ENCODE measurements at places on chromosomes 6 and 20.

DNA sequence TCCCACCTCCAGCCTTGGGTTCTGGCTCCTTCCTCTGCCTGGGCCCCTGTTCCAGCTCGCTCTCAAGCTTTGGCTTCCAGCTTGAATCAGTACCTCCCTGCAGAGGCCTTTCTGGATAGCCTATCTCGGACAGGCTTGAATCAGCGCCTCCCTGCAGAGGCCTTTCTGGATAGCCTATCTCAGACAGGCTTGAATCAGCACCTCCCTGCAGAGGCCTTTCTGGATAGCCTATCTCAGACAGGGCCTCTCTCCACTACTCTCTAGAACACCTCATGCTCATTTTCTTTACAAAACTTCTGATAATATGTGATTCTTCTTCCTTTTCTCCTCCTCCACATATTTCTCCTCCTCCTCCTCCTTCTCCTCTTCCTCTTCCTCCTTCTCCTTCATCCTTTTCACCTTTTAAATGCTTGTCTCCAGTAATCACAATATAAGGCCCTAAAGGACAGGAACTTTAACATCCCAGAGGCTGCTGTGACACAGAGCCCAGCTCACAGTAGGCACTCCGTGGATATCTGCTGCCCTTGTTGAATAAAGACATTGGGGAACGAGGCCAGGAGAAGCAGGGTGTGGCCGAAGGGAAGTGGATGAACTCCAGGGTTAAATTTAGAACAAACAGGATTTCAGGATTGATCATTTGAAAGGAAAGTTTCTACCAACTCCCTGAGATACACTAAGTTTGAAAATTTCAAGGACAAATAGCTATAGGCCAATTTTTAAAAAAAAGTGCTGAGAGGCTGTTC lies 9.3 kb upstream of the RPS6KA2 start:
- no peaks in the 10 kb centered on the region for H3K27me3 ChIP-seq
- DNase-seq, result no peak

- no peaks in the 10 kb centered on the region for H3K4me1 ChIP-seq
- no peaks in the 10 kb centered on the region for H3K27me3 ChIP-seq
- H3K36me3 ChIP-seq, result no peaks in the 10 kb centered on the region
- no peak overlapping the region for H3K4me3 ChIP-seq
These were observed 39.4 kb upstream of the ENPP4 start for GRCh38 chr6:46090115-46091079.

GRCh38 chr6:108242721-108243120 lies 18.1 kb downstream of the SNX3 start:
- no peaks in the 10 kb centered on the region for H3K27me3 ChIP-seq
- DNase-seq, result no peak

DNA sequence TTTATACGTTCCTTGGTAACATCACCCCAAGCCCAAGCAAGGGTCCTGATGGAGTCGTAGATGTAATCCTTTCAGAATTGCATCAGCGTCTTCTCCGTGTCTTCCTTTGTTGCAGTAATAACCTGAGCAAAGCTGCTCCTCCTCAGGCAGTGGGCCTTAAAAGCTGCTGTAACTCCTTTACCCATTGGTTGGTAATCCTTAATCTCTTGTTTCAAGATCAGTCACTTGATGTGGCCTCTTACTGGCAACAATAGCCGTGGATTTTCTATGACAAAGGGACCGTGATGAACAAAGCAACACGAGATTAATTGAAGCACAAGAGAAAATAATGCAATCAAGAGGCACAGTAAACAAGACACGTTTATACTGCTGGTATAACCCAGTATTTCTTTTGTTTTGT lies 44.6 kb downstream of the ALDH5A1 start:
- no peaks in the 10 kb centered on the region for H3K27me3 ChIP-seq
- no peaks in the 10 kb centered on the region for H3K36me3 ChIP-seq
- no peak for DNase-seq

DNA sequence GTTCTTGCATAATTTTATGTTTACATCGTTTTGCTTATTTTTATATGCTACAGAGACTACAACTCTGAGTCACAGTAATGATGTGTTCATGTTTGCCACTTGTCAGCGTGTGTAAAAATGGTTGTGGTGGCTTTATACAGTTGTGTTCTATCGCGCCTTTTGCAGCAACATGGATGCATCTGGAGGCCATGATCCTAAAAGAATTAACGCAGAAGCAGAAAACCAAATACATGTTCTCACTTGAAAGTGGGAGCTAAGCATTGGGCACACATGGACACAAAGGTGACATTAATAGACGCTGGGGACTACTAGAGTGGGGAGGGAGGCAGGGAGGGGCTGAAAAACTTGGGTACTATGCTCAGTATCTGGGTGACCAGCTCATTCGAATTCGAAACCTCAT lies 996 bp upstream of the SEC23B start:
- DNase-seq, result no peak
- peak overlapping the region; percentile 76 for H3K4me3 ChIP-seq
- no peaks in the 10 kb centered on the region for H3K27me3 ChIP-seq
- H3K27ac ChIP-seq, result peak overlapping the region; percentile 91

- no peaks in the 10 kb centered on the region for H3K36me3 ChIP-seq
- H3K27ac ChIP-seq, result no peak overlapping the region
- no peaks in the 10 kb centered on the region for H3K4me1 ChIP-seq
- no peaks in the 10 kb centered on the region for H3K27me3 ChIP-seq
- H3K4me3 ChIP-seq, result no peak overlapping the region
These were observed 69.8 kb downstream of the GJA1 start for GRCh38 chr6:121505284-121505683.

DNA sequence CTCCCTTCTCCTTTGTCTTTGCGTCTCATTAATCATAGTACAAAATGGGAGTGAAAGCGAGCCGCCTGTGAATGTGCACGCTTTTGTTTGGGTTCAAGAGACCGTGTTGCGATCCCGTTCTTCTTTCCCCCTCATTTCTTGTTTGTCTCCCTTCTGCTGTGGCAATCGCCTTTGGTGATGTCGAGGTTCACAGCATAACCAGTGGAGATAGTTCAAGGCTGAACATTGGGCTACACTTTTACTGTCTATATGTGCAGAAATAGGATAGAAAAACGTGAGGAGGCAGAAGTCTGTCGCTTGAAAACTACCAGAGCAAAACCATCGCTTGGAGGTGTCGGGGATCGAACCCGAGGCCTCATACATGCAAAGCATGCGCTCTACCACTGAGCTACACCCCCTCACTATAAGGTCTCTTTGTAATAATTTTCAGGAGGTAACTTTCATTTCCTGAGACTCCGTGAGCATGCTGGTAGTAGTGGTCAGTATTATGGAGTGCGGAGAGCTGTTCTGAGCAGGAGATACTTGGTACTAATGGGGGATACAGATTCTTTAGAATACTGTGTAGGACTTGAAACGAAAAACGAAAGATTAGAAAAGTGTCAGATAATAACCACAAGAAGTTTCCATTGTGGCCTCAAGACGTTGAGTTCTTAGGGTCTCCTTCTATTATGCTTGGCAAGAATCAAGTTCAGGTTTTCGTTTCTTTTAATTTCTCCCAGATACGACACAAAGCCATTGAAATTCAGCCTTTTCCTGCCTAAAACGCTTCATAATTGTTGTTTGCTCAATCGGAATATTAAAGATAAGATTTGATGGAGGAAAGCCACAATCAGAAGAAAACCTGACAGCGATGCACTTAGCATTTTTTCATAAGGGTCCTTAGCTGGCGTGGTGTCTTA lies 106.6 kb downstream of the TRIM27 start:
- no peak overlapping the region for H3K27ac ChIP-seq
- H3K27me3 ChIP-seq, result peaks cover 98% of the 10 kb centered on the region

- H3K27me3 ChIP-seq, result no peaks in the 10 kb centered on the region
- no peaks in the 10 kb centered on the region for H3K36me3 ChIP-seq
- DNase-seq, result no peak
- H3K4me1 ChIP-seq, result no peaks in the 10 kb centered on the region
These were observed 48.1 kb downstream of the FOXC1 start for GRCh38 chr6:1657771-1658165.

- peak within 1 kb of the TSS; percentile 83 for H3K27ac ChIP-seq
- H3K36me3 ChIP-seq, result peaks cover 30% of the 10 kb centered on the region
- H3K4me1 ChIP-seq, result peaks cover 37% of the 10 kb centered on the region
- DNase-seq, result no peak
- peak within 1 kb of the TSS; percentile 68 for H3K4me3 ChIP-seq
These were observed at the start of gene C20orf144 for GRCh38 chr20:33662172-33662571. C20orf144 (plus strand) TSS chr20:33662327; CDS start chr20:33662346, 19 bp downstream.

DNA sequence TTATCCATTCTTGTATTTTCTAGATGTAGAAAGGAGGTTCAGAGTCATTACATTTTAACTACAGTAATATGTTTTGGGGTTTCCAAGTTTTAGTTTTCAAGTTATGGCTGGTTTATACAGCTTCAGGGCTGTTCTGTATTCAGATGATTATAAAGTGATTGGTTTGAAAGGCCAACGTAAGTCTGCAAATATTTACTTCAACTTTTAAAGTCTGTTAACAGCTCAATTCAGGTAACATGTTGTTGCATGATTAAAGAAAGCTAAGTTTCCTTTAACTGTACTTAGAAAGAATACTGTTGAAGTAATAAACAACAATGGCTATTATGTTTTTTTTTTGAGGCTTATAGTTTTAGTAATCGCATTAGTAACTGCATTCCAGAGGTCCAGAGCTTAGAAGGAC lies 22.8 kb upstream of the GCLC start:
- no peak for DNase-seq
- H3K4me3 ChIP-seq, result no peak overlapping the region
- no peaks in the 10 kb centered on the region for H3K27me3 ChIP-seq
- no peaks in the 10 kb centered on the region for H3K36me3 ChIP-seq
- no peaks in the 10 kb centered on the region for H3K4me1 ChIP-seq

- no peak for DNase-seq
- no peak overlapping the region for H3K4me3 ChIP-seq
- no peaks in the 10 kb centered on the region for H3K4me1 ChIP-seq
- no peaks in the 10 kb centered on the region for H3K27me3 ChIP-seq
These were observed 341.0 kb upstream of the SULF2 start for GRCh38 chr20:48126227-48126740.

- no peak overlapping the region for H3K27ac ChIP-seq
- H3K4me1 ChIP-seq, result peaks cover 18% of the 10 kb centered on the region
- DNase-seq, result no peak
- H3K4me3 ChIP-seq, result no peak overlapping the region
- H3K27me3 ChIP-seq, result no peaks in the 10 kb centered on the region
These were observed 499.6 kb upstream of the SULF2 start for GRCh38 chr20:48284837-48285236.

DNA sequence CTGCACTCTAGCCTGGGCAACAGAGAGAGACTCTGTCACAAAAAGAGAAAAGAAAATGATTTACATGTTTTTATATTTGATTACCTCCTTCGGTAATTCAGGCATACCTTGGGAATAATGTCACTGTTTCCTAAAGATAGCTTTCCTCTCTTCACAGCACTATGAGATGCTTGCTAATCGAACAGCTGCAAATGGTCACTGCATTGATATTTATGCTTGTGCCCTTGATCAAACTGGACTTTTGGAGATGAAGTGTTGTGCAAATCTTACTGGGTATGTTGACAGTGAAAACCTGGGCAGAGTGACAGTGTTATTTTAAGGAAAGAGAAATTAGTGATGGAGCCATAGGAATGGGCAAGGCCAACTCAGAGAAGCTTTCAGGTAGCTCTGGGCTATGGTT lies 19.6 kb downstream of the SEC23B start:
- H3K27me3 ChIP-seq, result no peaks in the 10 kb centered on the region
- no peak overlapping the region for H3K27ac ChIP-seq
- no peak overlapping the region for H3K4me3 ChIP-seq

DNA sequence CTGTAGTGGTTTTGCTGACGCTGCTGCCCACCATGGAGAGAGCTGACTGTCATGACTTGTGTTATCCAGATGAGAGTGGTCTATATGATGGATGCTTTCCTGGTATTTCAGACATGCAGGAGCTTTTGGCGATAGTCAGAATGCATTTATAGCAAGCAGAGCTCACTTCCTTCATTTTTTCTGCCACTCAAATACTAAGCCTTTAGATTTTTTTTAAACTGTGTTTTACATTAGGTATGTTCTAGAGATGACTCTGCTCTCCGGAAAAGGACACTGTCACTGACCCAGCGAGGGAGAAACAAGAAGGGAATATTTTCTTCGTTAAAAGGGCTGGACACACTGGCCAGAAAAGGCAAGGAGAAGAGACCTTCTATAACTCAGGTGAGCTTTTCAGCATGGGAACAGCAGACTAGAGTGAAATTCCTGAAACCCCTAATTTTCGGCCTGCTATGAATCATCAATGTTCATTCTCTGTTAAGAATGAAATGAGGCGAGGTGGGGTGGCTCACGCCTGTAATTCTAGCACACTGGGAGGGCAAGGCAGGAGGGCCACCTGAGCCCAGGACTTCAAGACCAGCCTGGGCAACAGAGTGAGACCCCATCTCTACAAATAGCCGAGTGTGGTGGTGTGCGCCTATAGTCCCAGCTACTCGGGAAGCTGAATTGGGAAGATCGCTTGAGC lies 98.6 kb upstream of the CLDN20 start:
- H3K27me3 ChIP-seq, result no peaks in the 10 kb centered on the region
- no peak for DNase-seq
- no peaks in the 10 kb centered on the region for H3K36me3 ChIP-seq
- no peaks in the 10 kb centered on the region for H3K4me1 ChIP-seq

DNA sequence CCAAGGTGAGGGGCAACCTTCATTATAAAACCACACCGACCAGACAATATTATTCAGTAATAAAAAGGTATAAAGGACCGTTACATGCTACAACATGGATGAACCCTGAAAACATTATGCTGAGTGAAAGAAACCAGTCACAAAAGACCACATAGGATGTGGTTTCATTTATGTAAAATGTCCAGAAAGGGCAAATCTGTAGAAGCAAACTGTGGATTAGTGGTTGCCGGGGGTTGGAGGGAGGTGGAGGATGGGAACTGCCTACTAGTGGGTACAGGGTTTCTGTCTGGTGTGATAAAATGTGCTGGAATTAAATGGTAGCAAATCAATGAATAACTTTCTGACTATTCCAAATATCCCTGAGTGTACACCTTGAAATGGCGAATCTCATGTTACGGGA lies 10.2 kb upstream of the PRND start:
- no peaks in the 10 kb centered on the region for H3K27me3 ChIP-seq
- H3K4me3 ChIP-seq, result no peak overlapping the region
- H3K36me3 ChIP-seq, result no peaks in the 10 kb centered on the region
- no peaks in the 10 kb centered on the region for H3K4me1 ChIP-seq

- no peak overlapping the region for H3K4me3 ChIP-seq
- H3K36me3 ChIP-seq, result no peaks in the 10 kb centered on the region
- no peak for DNase-seq
- no peaks in the 10 kb centered on the region for H3K27me3 ChIP-seq
- H3K4me1 ChIP-seq, result peaks cover 62% of the 10 kb centered on the region
- no peak overlapping the region for H3K27ac ChIP-seq
These were observed 16.4 kb downstream of the RREB1 start for GRCh38 chr6:7124114-7124513.
